ENCODE measurements at places on chromosomes 11 and 22. TPM values are rescaled to one million over a fixed set of nuclear protein-coding genes. Genes with fewer than 3 reads are reported as not detected.

Gene UBQLN3
- not detected for total RNA-seq

Gene PRR33
- not detected for total RNA-seq

Gene SAAL1
- total RNA-seq: 39.3 TPM

Gene PHF21A
- 11.5 TPM for total RNA-seq

Gene RAB36
- total RNA-seq: 8.4 TPM

Gene ELMOD1
- 0.36 TPM for total RNA-seq

Gene MYBPC3
- total RNA-seq: not detected

Gene MS4A15
- total RNA-seq: not detected

Gene RAB3IL1
- 23.0 TPM for total RNA-seq

Gene PPP1R14B
- 390 TPM for total RNA-seq

Gene CYTH4
- total RNA-seq: 0.56 TPM

Gene CEP126
- total RNA-seq: 2.9 TPM

Gene LRRC55
- not detected for total RNA-seq

Gene CSF2RB
- not detected for total RNA-seq

Gene ATP6V1E1
- 134 TPM for total RNA-seq

Gene OR8D1
- total RNA-seq: not detected

Gene GNG3
- total RNA-seq: not detected

Measured in A549 treated with Mapracorat at 1 μM for 4 hours (cell line).